ENCODE measurements at places on chromosomes 5 and 9.
A peak's percentile ranks its signal among the peaks of the same experiment; 100 is the strongest.

DNA sequence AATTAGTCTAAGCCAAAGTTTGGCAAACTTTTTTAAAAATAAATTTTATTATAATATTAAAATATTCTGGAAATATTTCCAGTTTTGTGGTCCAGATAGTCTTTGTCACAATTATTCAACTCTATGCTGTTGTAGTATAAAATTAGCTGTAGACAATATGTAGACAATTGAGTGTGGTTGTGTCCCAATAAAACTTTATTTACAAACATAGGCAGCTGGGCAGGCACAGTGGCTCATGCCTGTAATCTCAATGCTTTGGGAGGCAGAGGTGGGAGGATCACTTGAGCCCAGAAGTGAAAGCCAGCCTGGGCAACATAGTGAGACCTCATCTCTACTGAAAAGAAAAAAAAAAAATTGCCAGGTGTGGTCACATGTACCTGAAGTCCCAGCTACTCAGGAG lies 150.5 kb upstream of the EPB41L4A start:
- DNase-seq = no peak

GRCh38 chr9:138112791-138113600 lies 235.4 kb downstream of the CACNA1B start:
- no peak for DNase-seq

DNA sequence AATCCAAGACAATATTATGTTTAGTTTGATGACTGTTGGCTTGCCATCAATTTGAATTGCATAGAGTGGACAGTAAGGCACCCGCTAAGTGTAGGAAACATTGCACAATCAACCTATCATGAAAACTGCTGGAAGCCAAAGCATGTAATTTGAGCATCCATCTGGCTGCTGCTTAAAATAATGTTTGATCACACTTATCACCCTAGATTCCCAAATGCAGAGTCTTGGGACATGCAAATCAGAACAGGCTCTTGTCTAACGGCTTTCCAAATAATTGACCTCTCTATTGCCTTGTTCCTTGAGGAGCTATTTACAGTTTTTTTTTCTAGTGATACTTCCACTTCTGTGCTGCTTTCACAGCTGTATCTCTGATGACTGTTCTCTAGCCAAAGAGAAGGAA lies 342.1 kb downstream of the PRR16 start:
- no peak for DNase-seq

DNA sequence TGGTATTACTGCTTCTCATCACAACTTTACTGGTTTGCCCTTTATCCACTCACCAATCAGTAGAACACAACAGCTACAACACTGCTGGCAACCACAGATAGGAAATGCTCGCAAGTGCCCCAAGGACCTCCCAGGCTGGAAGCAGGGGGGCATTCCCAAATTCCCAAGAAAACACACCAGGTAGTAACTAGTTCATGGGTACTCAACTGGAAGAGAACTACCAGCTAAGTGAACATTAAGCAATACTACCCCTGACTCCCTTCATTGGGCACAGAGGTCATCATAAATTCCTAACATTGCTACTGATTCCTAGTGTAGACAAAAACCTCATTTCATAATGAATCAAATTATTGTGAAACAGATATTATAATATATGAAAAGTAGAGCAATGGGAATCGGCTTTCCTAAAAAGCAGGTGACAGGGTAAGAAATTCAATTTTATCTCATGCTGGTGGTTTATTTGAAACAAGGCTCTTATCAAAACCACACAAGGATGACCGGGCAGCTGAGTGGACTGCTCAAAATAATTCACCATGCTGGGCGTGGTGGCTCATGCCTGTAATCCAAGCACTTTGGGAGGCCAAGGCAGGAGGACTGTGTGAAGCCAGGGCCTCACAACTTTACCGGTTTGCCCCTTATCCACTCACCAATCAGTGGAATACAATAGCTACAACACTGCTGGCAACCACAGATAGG lies 81.6 kb downstream of the TLE1 start:
- DNase-seq = no peak

DNA sequence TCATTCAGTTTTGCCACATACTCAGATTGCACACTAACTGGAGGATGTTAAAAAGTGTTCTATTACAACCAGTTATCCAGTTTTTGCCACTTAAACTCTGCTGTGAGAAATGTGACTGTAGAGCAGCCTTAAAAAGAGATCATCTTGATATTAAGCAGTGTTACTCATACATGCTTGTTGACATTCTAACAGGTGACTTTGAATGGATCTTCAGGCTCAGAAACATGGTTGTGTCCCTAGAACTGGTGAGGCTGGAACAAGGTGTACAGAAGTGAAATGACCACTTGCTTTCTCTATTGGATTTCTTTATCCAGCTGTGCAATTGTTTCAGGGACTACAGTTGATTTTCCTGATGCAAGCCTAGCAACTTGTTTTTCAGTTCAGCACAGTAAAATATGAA lies 166.1 kb upstream of the CCDC152 start:
- no peak for DNase-seq

GRCh38 chr5:141879941-141880738 lies 1.9 kb upstream of the PCDH1 start:
- DNase-seq = no peak

- DNase-seq = no peak
Measured at GRCh38 chr9:36640771-36641381, 68.2 kb downstream of the MELK start.

DNA sequence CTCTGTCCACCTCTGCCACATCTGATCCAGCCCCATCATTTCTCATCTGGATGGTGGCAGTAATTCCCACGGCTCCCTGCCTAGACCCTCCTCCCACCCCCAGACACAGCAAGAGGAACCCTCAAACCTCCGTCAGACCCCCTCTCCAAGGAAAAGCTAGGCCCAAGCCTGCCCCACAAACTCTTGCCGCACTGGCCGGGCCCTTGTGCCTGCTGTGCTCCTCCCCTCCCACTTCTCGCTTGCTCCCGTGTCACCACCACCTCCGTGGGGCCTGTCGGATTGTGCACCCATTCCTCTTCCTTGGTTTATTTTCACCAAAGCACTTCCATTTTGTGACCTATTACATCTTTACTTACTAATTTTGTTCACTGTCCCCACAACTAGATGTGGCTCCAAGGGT lies 14.2 kb downstream of the BARX1 start:
- no peak for DNase-seq

DNA sequence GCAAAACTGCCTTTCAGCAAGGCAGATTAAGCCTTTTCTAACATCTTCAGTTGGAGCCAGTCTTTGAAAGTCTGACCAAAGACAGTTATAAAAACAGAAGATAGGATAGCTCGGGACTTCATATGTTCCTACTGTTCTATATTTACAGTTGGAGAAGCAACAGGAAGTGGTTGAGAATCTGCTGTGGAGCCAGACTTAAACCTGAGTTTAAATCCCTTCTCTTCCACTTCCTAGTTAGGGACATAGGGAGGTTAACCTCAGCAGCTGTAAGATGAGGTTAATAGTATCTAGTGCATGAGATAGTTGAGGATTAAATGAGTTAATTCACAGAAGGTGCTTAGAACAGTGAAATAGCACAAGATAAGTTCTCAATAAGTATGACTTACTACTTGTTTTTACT lies 84.5 kb upstream of the FREM1 start:
- DNase-seq = no peak

DNA sequence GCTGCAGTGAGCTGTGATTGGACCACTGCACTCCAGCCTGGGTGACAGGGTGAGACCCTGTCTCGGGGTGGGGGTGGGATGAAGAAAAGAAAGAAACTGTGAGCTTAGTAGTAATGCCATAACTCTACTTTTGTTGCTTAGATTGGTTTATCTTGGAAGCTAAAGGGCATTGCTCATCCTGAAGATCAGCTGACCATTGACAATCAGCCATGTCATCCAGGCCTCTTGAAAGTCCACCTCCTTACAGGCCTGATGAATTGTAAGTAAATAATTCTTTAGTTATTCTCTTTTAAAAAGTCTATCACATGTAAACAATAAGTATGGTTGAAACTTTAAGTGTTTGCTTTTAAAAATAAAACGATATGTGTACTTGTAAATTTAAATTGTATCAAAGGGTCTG lies 11.4 kb downstream of the OCLN start:
- no peak for DNase-seq

DNA sequence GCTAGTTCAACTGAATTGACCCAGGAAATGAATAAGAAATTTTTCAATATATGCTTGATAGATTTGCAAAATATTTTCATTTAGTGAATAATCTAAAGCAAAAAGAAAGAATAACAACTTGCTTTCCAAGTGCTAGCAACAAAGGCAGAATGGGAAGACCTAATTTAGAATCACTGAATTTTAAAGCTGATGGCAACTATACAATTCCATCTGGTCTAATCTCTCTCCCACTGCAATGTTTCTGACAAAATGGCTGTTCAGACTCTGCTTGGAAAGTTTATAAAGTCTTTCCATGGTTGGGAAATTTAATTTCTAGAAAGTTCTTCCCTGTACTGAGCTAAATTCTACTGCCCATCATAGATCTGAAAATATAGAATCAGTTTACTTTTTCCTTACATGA lies 75.7 kb upstream of the ACOT12 start:
- no peak for DNase-seq

DNA sequence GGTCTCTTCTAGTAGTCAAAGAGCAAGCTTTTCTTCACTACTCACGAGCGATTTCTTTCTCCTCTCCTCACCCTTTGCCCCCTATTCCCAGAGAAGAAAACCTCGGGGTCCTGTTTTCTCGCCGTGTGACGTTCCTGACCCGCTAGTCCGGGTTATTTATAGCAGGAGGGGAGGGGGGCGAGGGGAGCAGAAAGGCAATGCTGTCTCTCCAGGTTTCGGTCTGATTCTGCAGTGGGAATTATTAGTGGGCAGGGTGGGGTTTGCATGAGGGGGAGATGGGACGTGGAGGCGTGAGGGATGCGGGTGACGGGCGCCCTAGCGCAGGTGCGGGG lies 847 bp upstream of the GABRB2 start:
- DNase-seq = no peak

GRCh38 chr5:39919876-39920275 lies 495.1 kb upstream of the DAB2 start:
- DNase-seq = no peak

- DNase-seq = peak; percentile 67
Measured at GRCh38 chr5:32443541-32444430, 754 bp downstream of the ZFR start.

- peak; percentile 36 for DNase-seq
Measured at GRCh38 chr9:133375116-133375723, 640 bp downstream of the SURF4 start.

GRCh38 chr5:1593903-1594356 lies 70.2 kb upstream of the LPCAT1 start:
- DNase-seq = no peak

DNA sequence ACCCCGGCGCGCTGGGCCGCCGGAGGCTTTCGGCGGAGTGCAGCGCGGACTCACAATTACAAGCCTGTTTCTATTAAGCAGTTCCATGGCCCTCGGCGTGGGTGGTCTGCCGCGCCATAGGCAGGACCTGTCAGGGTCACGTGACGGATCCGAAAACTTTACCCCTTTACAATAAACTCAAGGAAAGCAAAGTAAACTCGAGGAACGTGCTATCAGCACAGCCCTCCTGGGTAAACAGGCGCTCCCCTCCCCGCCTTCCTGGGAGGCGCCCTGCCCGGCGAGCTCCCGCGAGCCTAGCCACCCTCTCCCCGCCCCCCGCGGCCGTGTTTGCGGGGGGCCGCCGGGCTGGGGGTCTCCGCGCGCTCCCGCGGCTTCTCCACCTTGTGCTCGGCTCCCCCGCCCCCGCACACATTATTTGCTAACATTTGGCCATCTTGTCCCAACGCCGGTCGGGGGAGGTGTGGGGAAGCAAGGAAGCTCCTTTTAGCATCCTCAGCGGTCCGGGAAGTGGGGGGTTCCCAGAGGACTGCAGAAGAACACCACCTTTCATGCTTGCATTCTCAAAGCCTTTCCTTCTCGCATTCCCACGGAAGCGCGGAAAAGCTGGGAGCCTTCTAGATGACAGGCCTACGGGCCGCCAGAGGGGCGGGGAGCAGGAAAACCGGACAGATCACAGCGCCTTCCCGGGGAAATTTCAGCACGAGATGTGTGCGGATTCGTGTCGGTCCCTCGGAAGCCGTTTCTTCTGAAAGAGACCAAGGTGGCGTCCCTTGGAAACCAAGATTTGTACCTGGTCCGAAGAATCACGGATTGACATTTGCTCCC lies at the start of gene PTCH1:
Gene PTCH1 (minus strand): TSS at position 238 of the 825 bp plus-strand sequence.
- peak; percentile 42 for DNase-seq

DNA sequence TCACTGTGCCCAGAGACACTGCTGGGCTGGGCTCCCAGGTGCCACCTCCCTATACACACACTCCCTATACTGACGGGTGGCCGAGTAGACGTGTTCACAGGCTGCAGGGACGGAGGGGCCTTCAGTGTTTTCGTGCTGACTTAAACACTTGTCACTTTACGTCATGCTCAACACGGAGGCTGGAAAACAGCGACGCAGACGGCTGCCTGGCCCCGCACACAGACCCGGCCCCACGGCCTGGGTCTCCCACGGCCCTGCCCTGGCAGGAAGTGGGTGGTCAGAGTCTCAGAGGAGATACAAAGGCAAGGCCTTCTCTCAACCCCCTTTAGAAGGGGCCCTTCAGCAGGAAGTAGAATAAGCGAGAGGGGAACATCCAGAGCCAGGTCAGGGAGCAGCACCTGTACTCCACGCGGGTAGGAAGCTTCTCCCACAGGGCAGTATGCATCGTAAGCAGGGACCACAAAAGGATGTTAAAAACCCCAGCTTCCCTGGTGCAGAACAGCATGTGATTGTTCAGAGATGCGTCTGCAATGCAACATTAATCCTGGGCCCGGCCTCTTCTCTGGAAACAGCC lies 11.9 kb upstream of the TBC1D9B start:
- no peak for DNase-seq

DNA sequence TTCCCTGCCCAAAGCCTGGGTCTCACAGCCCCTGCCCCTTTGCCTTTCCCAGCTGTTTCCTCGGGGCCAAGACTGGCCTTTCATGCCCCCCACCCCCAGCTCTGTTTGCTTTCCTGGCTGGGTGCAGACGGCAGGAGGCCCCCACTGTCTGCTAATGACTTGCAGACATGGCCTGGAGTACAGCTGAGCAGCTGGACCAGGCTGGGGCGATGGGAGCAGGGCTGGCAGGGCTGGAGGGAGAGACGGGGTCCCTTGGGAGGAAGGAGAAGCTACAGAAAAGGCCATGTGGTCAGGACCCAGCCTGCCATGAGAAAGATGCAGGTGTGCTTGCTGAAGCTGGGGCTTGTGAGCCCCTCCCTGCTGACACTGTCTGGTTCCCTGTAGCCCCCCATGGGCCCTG lies 28.3 kb upstream of the GFPT2 start:
- DNase-seq = no peak

DNA sequence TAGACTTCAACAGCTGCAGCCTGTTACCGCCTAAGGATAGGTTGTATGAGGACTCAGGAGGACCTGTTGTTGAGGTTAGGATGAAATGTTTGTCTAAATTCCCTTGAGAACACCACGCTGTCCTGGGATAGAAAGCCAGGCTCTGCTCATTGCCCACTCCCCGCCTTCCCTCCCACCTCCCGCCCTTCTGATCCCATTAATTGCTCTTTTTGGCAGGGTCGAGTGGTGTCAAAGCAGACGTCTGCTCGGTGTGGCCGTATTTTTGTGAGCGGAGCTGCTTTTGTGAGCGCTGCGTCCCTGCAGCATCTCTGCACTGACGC lies 62.3 kb downstream of the SPATA31C2 start:
- no peak for DNase-seq

GRCh38 chr5:132210944-132211343 lies 16.7 kb downstream of the P4HA2 start:
- DNase-seq = no peak

GRCh38 chr9:122468735-122469134 lies 9.0 kb downstream of the OR1J1 start:
- DNase-seq = no peak

GRCh38 chr9:38696999-38697398 lies 22.9 kb downstream of the FAM240B start:
- no peak for DNase-seq

All from activated CD8-positive, alpha-beta T cell treated with anti-CD3 and anti-CD28 coated beads, Interleukin-2, amount 10 ng/mL, durations not matched to agents 7 days and 5 days (primary cell).